ENCODE measurements at places on chromosomes 6 and 20.

DNA sequence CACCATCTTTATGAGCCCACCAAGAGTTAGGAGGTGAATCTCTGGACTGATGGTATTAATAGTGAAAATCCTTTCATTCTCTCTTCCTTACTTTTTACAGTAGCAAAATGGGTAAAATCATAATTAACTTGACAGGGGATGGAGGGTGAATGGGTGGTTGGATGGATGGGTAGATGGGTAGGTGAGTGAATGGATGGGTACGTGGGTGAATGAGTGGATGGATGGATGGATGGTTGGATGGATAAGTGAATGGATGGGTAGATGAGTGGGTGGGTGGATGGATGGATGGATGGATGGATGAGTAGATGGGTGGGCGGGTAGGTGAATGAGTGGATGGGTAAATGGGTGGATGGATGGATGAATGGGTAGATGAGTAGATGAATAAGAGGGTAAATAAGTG, 63.2 kb downstream of the BMP7 start:
- DNase-seq: no peak

GRCh38 chr20:4666001-4666479, 55.7 kb upstream of the PRND start:
- no peak for DNase-seq

GRCh38 chr6:110524305-110524704, 47.9 kb upstream of the SLC22A16 start:
- no peak for DNase-seq

DNA sequence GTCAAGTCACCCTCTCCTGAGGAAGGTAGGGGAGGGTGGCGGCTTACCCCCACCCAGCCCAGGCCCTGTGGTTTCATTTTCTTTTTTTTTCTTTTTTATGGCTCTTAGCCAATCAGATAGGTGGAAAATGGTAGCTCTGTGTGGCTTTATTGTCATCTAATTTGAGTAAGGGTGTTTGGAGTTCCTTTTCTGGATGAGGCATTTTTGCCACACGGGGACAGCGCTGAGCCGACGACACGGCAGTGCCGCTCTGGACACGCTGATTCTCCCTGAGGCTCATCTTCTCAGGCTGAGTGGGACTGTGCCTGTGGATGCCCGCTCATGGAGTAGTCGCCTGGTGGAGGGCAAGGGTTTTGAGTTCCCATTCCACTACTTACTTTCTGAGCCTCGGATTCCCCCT, 37.6 kb upstream of the ANGPT4 start:
- DNase-seq: no peak

DNA sequence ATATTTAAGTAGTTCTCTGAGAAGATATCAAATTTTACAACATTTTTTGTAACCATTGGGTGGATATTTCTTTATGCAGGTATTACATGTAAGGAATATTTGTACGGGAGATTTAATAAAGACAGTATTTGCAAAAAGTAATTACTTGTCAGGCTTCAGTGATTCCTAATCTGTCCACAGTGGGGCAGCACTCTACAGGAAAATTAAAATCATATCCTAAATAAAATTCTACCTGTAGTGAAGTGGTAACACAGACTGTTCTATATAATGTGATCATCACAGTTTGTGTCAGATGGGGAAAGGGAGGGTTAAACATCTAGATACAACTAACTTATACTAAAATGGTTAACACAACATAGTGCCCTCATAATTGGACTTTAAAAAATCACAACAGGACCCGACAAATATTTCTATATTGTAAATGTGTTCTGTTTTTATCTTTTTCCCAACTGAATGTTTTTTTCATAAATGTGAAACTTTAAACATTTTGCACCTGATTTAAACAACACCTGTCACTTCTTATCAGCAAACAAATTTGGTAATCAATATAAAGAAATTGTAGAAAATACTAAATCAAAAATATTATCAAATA, 145.6 kb upstream of the MANEA start:
- peak; percentile 3 for DNase-seq

DNA sequence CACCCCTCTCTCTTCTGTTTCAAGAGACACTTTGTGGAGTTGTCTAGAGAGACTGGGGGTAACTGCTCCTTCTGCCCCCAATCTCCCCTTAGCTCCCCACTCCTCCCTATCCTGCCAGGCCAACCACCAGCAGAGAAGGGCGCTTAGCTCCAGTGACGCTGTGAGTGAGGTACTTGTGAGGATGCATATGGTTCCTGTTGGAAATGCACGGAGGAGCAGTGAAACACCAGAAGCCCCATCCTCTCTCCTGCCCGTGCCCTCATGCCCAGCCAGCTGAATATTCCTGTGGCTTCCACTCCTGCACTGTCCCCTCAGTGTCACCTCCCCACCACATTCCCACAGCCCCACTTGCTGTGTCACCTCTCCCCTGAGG, 11.9 kb downstream of the NT5E start:
- DNase-seq: no peak

DNA sequence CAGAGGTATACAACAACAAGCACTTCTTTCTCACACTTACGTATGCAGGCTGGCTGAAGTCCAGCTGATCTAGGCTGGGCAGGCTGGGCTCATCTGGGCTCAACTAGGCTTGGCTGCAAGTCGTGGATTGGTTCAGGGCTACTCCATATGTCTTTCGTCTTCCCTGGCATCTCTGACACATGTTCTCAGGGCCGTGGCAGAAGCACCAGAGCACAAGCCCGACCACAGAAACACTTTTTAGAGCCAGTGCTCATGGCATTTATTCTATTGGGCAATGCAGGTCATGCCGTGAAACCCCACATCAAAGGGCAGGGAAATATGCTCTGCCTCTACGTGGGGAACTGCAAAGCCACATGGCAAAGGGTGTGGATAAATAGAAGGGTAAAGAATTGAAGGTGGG, 93.8 kb downstream of the RIN2 start:
- no peak for DNase-seq

DNA sequence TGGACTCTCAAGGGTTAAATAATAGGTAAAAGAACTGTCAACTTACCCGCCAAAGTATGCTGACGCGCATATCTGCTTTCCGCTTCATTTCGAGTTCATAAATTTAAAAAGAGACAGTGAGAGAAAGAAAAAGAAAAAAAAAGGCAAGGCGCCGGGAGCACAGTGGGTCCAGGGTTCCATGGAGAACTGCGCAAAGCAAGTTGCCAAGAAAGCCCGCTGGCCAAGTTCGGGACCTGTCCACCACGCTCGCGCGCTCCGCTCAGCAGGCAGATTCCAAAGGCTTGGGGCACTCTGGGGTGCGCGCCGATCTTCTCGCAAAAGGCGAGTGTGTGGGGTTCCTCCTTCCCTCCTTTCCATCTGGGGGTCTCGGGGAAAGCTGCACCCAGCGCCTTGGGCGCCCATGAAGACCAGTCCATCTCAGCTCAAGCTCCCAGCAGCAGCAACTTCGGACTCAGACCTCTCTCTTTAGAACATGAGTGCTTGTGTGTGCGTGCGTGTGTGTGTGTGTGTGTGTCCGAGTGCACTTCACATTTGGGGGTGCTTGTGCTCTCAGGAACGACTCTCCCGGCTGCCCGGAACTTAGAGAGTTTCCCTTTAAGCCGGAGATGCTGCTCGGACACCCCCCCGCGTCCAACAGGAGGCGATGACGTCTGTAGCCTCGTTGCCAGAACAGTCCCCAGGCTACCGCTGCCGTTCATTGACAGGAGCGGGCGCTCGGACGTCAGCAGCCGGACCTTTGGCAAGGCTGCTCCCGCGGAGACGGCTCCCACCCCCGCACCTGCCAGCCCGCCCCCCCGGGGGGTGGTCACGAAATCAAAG, 180.0 kb downstream of the TBXT start:
- DNase-seq: peak; percentile 64

DNA sequence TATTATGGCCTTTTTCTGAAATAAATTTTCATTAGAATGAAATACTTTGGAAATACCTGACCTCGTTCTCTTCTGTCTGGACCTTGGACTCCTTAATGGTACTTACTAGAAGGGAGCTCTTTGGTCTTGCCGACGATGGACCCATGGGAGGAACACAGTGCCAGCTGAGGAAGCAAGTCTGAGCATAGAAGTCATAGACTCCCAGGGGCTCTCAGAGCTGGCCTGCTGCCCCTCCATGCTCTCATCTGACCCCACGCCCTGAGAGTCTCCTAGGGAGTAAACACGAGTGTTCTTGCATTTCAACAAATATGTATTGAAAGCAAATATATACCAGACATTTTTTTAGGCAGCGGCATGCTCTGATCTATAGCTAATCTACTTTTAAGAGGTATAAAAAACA, 87.8 kb downstream of the PLEKHG1 start:
- no peak for DNase-seq

DNA sequence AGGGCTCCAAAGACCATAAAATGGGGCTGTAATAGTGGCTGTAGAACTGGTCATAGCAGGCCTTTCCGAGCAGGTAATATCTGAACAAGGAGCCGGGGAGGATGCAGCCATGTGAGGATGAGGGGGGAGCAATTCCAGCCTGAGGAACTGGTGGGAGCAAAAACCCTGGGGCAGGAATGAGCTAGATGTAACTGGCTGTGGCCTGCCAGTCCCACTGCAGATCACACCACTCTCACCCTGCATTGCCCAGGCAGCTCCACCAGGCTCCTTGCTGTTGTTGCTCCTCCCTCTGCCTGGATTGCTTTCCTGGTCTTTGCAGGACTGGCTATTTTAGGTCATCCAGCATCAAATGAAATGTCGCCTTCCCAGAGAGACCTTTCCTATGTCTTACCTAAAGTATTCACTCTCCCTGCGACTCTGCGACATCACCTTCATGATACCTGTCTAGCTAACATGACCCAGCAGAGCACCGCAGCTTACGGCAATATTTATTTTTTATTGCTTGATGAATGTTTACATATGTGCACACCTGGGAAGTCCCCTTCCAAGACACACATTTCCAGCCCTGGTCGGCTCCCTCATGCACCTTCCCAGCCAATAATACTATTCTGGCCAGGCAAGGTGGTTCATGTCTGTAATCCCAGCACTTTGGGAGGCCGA, 2.4 kb upstream of the ZFP64 start:
- DNase-seq: no peak

GRCh38 chr6:150083839-150084238, 14.9 kb upstream of the ULBP3 start:
- no peak for DNase-seq

DNA sequence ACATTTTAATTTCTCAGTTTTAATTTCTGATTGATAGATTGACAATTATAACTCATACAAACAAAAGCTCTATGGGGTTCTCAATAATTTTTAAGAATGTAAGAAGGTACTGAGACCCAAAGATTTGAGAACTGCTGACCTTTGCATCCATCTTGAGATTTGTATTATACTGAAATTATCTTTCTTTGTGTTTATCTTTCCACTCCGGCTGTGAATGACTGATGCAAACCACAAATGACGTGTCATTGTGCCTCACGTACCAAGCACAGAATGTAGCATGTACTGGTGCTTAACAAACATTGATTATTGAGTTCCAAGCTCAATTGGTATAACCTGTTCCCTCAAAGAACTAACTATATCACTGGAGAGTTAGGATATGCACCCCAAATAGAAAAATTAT, 152.1 kb upstream of the SMLR1 start:
- DNase-seq: no peak

Measured in amygdala (tissue), 56 donors.